ENCODE measurements at places on chromosomes 11 and 22.

- no peaks in the 10 kb centered on the region for H3K36me3 ChIP-seq
- H3K4me3 ChIP-seq, result no peak overlapping the region
- H3K27ac ChIP-seq, result no peak overlapping the region
- no peaks in the 10 kb centered on the region for H3K27me3 ChIP-seq
- DNase-seq, result no peak
- H3K4me1 ChIP-seq, result peaks cover 3% of the 10 kb centered on the region
These were observed 87.6 kb downstream of the ST3GAL4 start for GRCh38 chr11:126443120-126443519.

- no peak overlapping the region for H3K27ac ChIP-seq
- no peak overlapping the region for H3K4me3 ChIP-seq
- H3K36me3 ChIP-seq, result no peaks in the 10 kb centered on the region
- H3K27me3 ChIP-seq, result no peaks in the 10 kb centered on the region
- no peak for DNase-seq
- peaks cover 2% of the 10 kb centered on the region for H3K4me1 ChIP-seq
These were observed 9.0 kb downstream of the SCN3B start for GRCh38 chr11:123645286-123645975.

DNA sequence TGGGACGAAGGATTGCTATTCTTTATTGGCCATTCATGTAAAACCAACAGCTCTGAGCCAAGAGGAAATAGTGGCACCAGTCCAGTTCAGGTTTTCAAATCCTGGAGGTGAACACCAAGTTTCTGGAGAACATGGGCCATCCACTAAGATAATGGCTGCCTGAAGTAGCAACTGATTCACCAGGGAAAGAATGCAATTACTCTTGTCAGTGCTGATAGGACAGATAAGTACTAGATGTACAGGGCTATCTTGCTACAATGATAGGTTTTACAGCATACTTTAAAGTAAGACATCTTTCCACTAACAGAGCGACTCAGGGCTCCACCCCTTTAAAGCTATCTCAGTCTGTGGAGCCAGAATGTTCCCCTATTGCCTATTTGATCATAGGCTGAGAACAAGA is 36.8 kb upstream of the APOA1 start:
- no peak for DNase-seq
- H3K27me3 ChIP-seq, result no peaks in the 10 kb centered on the region
- no peak overlapping the region for H3K27ac ChIP-seq
- H3K36me3 ChIP-seq, result peaks cover 50% of the 10 kb centered on the region

GRCh38 chr11:28338371-28338770 is 230.2 kb downstream of the METTL15 start:
- DNase-seq, result no peak
- no peaks in the 10 kb centered on the region for H3K27me3 ChIP-seq
- no peaks in the 10 kb centered on the region for H3K4me1 ChIP-seq
- H3K36me3 ChIP-seq, result peaks cover 11% of the 10 kb centered on the region
- H3K4me3 ChIP-seq, result no peak overlapping the region

- H3K36me3 ChIP-seq, result peaks cover 5% of the 10 kb centered on the region
- no peak overlapping the region for H3K4me3 ChIP-seq
- H3K27me3 ChIP-seq, result no peaks in the 10 kb centered on the region
- H3K27ac ChIP-seq, result no peak overlapping the region
These were observed 12.5 kb upstream of the PELI3 start for GRCh38 chr11:66454247-66454646.

- no peak overlapping the region for H3K4me3 ChIP-seq
- H3K4me1 ChIP-seq, result no peaks in the 10 kb centered on the region
- H3K27ac ChIP-seq, result no peak overlapping the region
- no peaks in the 10 kb centered on the region for H3K36me3 ChIP-seq
- H3K27me3 ChIP-seq, result no peaks in the 10 kb centered on the region
These were observed 847.4 kb downstream of the NTM start for GRCh38 chr11:132217856-132218255.

GRCh38 chr11:75421035-75421602 is 11.9 kb downstream of the KLHL35 start:
- H3K4me3 ChIP-seq, result no peak overlapping the region
- DNase-seq, result no peak
- H3K27ac ChIP-seq, result no peak overlapping the region
- H3K36me3 ChIP-seq, result peaks cover 15% of the 10 kb centered on the region

Data from H9 (cell line).